ENCODE measurements at places on chromosomes 6 and 20.

DNA sequence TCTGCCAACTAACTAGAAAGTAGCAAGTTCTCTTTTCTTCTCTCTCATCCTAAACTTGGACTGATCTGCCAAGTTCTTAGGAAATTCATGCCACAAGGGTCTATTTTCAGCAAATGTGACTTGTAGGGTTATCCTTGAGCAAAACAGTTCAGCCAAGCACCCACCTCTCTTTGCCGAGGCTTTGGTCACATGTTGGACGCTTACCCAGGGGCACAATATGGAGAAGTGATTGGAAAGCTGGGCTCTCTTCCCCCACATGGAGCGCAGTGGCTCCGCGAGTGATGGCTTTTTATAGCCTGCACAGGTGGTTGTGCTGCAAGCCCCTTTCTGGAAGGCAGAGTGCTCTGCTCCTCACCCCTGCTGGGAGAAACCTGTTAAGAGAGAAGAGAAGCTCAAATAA lies 47.7 kb upstream of the FNDC1 start:
- DNase-seq = no peak

- no peak for DNase-seq
Observed at GRCh38 chr20:46563860-46564221, 13.4 kb upstream of the OCSTAMP start.

GRCh38 chr20:43949741-43950618 lies 35.3 kb downstream of the TOX2 start:
- peak; percentile 34 for DNase-seq

GRCh38 chr6:25196464-25196863 lies 82.7 kb upstream of the CARMIL1 start:
- no peak for DNase-seq

GRCh38 chr6:126188279-126188909 lies 151.5 kb upstream of the CENPW start:
- no peak for DNase-seq

DNA sequence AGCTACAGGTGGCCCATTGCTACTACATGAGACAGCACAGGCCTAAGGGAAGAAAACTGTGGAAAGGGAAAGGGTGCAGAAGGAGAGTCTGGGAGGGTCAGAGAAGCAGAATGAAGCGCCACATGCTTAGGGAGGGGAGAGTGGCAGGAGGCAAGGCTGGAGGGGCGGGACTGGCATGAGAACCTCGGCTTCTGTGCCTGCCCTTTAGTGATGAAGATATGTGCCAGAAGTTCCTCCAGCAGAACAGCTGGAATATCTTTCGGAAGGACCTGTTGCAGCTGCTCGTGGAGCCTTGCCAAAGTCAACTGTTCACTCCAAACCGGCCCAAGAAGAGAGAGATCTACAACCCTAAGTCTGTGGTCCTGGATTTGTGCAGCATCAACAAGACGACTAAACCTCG lies 61.8 kb downstream of the CNBD2 start:
- DNase-seq = no peak

GRCh38 chr20:34506480-34506879 lies 9.7 kb upstream of the DYNLRB1 start:
- DNase-seq = no peak

DNA sequence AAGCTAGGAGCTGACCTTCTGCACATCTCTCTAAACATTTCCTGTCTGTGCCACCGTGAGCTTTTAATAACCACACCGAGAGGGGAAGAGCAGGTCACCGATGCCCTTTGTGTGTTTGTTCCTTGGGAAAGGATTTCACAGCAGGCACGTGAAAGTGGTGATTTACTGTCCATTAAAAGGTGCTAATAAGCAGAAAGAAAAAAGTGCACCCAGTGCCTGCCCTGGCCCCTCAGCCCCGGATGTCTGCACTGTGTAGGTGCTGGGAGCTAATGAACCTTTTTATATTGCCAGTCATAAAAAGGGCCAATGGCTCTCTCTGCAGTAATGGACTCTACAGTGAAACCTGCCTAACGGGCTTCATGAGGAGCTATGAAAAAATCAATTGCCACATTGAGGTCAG lies 312.6 kb downstream of the C6orf118 start:
- DNase-seq = no peak

GRCh38 chr20:37475252-37475651 lies 45.8 kb upstream of the NNAT start:
- DNase-seq = no peak

- DNase-seq = no peak
Observed at GRCh38 chr6:23690453-23691049, 435.5 kb upstream of the NRSN1 start.

DNA sequence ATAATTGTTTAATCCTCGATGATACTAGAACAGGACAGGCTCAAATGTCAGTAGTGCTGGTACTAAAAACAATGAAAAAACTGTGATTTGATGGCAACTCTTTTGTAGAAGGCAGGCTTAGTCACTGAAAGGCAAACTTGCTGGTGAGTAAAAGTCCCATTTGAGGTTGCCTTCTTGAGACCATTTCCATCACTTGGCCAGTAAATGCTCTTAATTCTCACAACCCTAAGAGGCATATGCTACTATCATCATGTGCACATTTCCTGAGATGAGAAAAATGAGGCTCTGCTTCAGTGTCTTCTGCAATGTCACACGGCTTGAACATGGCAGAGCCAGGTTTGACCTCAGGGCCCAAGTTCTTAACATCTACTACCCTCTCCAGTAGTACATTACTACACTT lies 9.9 kb downstream of the AKIRIN2 start:
- DNase-seq = no peak

DNA sequence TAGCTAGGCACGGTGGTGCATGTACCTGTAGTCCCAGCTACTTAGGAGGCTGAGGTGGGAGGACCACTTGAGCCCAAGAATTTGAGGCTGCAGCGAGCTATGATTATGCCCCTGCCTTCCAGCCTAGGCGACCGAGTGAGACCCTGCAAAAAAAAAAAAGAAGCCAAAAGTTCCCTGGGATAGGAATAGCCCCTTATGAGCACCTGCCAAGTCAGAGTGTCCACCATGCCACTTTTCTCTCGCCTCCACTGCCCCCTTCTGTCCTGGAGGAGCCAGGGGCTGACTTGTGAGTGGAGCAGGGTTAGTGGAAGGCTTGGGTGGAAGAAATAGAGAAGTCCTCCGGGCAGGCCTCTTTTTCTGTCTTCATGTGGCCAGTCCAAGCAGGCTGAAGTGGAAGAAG lies 12.1 kb upstream of the DDX27 start:
- DNase-seq = no peak

- DNase-seq = no peak
Observed at GRCh38 chr6:166307082-166308032, 835 bp downstream of the PRR18 start.

DNA sequence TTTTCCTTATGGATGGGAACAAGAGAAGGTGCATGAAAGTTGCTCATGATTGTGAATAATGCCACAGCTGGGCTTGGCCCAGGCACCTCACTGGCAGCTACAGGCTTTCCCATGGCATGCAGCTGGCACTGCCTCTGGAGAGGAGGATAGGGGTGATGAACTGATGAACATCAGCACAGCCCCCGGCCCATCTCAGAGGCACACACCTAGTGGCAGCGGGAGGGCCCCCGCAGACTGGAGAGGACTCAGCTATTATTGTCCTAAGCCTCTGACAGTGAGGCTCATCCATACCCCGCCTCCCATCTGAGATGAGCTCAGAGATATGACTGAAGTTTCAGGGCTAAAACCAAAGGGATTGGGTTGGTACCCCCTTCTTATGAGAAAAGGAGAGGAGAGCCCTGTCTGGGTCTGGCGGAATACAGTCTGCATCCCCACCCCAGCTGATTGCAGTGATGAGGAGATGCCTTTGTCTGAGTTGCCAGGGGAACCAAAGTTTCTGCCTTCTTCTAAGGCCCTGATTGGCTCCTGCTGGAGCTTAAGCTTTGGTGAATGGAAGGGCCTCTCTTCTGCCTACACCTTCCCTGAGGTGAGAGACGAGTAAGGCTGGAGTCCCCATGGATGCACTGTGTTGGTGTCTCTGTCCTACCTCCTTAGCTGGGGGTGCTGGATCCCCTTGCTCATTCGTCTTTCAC lies 27.6 kb upstream of the EPB41L1 start:
- no peak for DNase-seq

DNA sequence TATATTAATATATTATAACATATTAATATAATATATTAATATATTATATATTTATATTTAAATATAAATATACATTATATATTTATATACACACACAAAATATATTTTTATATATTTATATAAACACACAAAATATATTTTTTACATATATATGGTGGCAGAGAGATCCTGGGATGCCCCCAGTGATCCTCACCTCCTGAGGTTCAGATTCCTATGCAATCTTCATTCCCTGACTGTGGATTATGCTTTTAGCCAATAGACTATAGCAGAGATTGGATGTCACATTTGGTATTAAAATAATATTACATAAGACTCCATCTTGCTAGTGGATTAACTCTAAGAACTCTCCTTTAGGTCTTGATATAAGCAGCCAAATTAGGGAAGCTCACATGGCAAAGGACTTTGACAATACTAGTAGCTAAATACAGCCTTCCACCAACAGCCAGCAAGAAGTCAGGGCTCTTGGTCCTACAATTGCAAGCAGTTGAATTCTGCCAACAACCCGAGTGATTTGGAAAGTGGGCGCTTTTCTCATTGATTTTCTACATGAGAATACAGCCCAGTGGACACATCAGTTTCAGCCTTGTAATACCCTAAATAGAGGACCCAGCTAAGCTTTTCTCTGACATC lies 681.0 kb downstream of the C6orf118 start:
- DNase-seq = no peak

DNA sequence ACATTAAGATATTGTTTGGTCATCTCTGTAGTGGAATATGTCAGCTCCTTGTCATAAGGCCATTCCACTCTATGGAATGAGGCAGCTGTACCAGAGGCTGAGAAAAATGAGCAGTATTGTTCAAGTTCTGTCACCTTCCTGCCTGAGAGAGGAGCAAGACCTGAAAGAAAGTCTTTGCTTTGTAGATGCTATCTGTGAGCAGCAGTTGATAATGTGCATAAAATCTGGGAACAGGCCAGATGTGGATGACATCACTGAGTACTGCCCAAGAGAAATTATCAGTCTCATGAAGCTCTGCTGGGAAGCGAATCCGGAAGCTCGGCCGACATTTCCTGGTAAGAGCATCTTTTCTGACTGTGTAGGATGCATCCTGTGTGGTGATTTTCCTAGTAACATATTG lies 16.8 kb downstream of the RIPK1 start:
- DNase-seq = no peak

- DNase-seq = no peak
Observed at GRCh38 chr6:113997116-113997515, 26.2 kb upstream of the HDAC2 start.

- no peak for DNase-seq
Observed at GRCh38 chr6:44650495-44650894, 263.0 kb downstream of the CDC5L start.

DNA sequence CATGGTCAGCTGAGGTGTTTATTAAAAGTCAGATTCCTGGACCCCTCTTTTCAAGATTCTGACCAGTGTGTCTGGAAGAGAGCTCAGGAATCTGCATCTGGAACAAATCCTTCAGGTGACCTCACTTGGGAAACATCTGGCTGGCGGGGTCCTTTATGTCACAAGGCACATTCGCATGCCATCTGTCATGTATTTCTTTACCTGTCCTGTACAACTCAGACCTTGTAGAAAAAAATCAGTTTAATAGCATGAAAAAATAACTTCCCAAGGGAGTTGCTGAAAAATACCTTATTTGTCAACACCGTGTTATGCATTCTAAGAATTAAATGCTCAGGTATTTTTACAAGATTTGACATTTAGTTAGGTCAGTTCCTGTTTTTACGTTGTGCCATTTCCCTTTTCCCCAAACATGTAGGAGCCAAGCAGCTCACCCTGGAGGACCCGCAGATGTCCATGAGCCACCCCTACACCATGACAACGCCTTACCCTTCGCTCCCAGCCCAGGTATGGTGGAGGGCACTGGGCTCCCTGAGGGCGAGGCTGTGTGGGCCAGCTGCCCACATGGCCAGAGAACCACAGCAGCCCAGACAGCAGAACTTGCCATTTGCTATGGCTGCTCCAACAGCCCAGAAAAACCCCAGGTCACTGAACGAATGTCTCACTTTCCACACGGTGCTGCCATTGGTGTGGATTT lies 4.0 kb downstream of the IRF4 start:
- no peak for DNase-seq

GRCh38 chr6:116568111-116568510 lies 3.2 kb upstream of the RWDD1 start:
- no peak for DNase-seq

GRCh38 chr6:40477246-40478126 lies 109.7 kb downstream of the LRFN2 start:
- peak; percentile 3 for DNase-seq

- DNase-seq = no peak
Observed at GRCh38 chr6:117818449-117818848, 88.6 kb upstream of the SLC35F1 start.

DNA sequence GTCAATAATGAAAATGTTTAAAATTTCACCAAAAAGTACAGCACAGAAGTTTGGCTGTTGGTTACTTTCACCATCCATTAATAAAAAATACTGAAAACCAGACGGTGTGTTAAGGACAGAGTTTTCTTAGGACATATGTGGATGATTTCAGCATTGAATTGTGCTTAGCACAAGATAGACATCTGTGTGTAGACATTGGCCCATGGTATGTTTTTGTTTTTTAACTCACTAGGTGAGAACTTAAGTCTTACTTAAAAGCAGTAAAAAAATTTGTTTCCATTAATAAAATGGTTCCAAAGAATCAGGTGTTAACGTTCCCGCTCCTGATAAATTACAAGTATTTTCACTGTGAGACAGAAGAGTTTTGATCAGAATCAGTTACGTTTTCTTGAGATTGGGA lies 4.2 kb downstream of the TBPL1 start:
- DNase-seq = no peak

- DNase-seq = no peak
Observed at GRCh38 chr6:34474754-34475153, 8.9 kb downstream of the PACSIN1 start.

GRCh38 chr6:13548500-13549210 lies 25.7 kb upstream of the SIRT5 start:
- DNase-seq = no peak

GRCh38 chr6:131414956-131415355 lies 158.1 kb upstream of the ARG1 start:
- no peak for DNase-seq

- DNase-seq = no peak
Observed at GRCh38 chr20:16749573-16749972, 1.4 kb downstream of the OTOR start.

DNA sequence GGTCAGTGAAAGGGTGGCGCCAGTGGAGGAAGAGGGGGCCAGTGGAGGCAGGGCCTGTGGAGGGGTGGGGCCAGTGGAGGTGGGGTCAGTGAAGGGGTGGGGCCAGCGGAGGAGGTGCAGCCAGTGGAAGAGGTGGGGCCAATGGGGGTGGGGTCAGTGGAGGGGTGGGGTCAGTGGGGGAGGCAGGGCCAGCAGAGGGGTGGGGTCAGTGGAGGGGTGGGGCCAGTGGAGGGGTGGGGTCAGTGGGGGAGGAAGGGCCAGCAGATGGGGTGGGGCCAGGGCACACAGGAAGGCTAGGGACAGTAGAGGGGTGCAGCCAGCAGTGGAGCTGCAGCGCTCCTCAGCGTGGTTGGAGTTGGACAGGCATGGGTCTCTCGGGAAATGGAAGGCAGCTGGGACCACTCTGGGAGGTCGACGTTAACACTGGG lies 18.7 kb downstream of the ADRM1 start:
- no peak for DNase-seq

- no peak for DNase-seq
Observed at GRCh38 chr6:122098201-122098678, 301.2 kb upstream of the HSF2 start.

- no peak for DNase-seq
Observed at GRCh38 chr6:107196152-107196551, 80.8 kb upstream of the BEND3 start.

Data from stimulated activated CD8-positive, alpha-beta memory T cell treated with anti-CD3 and anti-CD28 coated beads, Interleukin-7, amount 100 ng/mL, for 1 hour (primary cell).